ENCODE measurements at places on chromosomes 5 and 9.

DNA sequence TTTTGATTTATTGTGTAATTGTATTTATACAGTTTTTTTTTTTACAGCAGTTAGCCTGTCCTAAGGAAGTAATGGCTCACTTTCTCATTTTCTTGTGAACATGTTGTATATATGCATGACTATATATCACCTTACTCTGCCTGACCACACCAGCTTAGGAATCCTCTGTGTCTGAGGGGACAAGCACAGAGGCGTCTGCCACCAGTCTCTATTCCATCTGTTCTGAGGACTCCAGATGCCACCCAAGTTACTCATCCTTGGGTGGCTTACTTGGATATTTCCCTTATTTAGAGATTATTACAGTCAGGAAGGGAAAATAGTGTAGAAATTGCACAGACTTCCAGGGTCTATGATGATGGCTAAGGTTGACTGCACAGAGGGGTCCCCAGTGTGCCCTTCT, 256.3 kb upstream of the C9orf72 start:
- H3K4me1 ChIP-seq, result no peaks in the 10 kb centered on the region
- no peak overlapping the region for H3K4me3 ChIP-seq
- no peak for DNase-seq

- H3K27me3 ChIP-seq, result peaks cover 7% of the 10 kb centered on the region
- no peak overlapping the region for H3K27ac ChIP-seq
- H3K36me3 ChIP-seq, result no peaks in the 10 kb centered on the region
- H3K4me3 ChIP-seq, result no peak overlapping the region
- DNase-seq, result no peak
- H3K4me1 ChIP-seq, result no peaks in the 10 kb centered on the region
These were observed 182.4 kb downstream of the DIRAS2 start for GRCh38 chr9:90460220-90460619.

DNA sequence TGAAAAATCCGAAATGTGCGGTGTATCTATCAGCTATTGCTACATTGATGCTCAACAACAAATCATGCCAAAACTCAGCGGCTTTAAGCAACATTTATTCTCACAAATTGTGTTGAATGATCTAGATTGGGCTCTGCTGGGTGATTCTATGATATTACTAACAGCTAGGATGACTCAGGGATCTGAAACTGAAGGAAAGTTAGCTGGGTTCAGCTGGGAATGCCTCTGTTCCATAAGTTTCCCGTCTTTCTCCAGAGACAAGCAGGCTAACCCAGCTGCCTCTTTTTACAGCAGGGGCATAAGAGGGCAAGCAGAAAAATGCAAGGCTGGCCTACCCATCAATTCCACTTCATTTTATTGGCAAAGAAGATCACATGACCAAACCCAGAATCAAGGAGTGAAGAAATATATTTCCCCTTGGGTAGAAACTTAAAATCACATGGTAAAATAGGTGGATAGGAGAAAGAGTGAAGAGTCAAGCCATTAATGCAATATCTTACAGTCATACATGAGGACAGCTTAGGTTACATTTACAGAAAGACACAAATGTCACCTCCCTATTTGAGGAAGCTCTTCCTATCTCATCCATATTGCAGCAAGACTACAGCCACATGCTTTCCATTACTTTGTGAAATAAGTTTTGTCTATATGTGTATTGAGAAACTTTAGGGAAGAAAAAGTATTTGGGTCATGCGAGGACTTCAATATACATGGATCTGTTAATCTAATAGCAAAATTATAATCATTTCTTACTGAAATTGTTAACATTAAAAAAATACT, 30.8 kb downstream of the IL7R start:
- H3K4me3 ChIP-seq, result no peak overlapping the region
- DNase-seq, result no peak
- H3K36me3 ChIP-seq, result no peaks in the 10 kb centered on the region
- H3K27me3 ChIP-seq, result peaks cover 5% of the 10 kb centered on the region
- H3K4me1 ChIP-seq, result no peaks in the 10 kb centered on the region

GRCh38 chr9:113620377-113621161, 157.0 kb downstream of the RGS3 start:
- H3K4me1 ChIP-seq, result peaks cover 60% of the 10 kb centered on the region
- peak overlapping the region; percentile 81 for H3K27ac ChIP-seq
- no peak for DNase-seq
- H3K4me3 ChIP-seq, result no peak overlapping the region
- H3K27me3 ChIP-seq, result no peaks in the 10 kb centered on the region

DNA sequence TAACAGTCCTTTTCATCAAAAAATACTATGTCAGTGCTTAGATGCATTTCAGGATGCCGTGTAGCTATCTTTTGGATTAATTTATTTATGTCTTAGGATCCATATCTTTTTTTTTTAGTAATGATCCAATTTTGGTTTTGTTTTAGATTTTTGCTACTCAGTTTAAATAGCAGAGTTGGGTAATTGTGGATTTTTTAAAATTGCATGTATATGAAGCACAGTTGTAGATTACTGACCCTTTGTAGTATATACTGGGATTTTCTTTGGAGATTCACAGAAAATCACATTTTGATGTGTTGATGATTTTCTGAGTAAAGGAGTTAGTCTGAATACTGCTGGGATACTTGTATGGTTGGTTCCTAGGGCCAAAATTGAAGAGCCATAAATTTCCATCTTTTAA, 111.8 kb downstream of the NIPBL start:
- no peaks in the 10 kb centered on the region for H3K4me1 ChIP-seq
- no peak overlapping the region for H3K27ac ChIP-seq
- DNase-seq, result no peak
- H3K27me3 ChIP-seq, result no peaks in the 10 kb centered on the region

DNA sequence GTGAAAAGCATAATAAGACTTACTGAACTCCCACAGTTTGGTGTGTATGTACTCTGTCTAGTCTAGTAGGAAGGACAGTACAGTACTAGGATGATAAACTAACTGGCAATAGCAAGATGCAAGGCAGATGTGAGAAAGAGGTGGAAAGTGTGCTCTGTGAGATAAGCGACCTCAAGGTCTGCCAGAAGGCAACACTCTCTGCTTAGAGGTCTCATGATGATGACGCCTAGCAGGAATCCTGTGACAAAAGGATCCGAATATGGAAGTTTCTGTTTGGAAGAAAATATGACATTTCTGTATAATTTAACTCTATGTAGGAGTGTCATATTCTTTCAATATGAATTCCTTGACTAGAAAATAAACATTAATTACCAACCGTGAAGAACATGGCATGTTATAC, 112.2 kb downstream of the PLPPR1 start:
- no peaks in the 10 kb centered on the region for H3K27me3 ChIP-seq
- H3K4me1 ChIP-seq, result no peaks in the 10 kb centered on the region
- no peak overlapping the region for H3K4me3 ChIP-seq
- H3K36me3 ChIP-seq, result no peaks in the 10 kb centered on the region
- H3K27ac ChIP-seq, result no peak overlapping the region

DNA sequence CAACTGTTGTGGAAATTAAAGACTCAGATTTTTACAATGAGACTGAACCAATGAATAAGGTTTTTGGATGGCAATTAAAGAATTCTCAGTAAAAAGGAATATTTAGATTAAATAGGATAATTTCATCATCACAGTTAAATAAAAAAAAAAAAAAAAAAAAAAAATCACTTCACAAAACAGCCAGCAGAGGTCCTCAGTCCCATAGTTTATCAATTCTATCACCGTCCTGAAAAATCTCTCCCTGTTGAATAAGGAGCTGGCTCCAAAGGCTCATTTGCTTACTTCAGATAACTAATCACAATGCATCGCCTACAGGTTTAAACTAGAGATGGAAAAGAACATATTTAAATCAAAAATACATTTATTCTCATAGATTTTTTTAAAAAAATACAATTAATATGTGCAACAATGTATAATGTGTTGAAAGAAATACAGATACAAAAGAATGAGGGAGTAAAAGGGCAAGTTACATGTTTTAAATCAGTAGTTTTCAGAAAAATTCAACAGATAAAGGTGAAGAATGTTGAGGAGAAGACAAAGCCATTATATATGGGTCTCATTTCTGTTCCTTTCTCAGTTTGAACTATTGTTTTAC, 175.8 kb upstream of the CHD1 start:
- DNase-seq, result no peak
- H3K36me3 ChIP-seq, result no peaks in the 10 kb centered on the region
- no peaks in the 10 kb centered on the region for H3K27me3 ChIP-seq
- no peak overlapping the region for H3K27ac ChIP-seq
- no peak overlapping the region for H3K4me3 ChIP-seq

GRCh38 chr5:171614971-171615653, 170.5 kb upstream of the SMIM23 start:
- H3K4me3 ChIP-seq, result no peak overlapping the region
- no peaks in the 10 kb centered on the region for H3K4me1 ChIP-seq
- no peak overlapping the region for H3K27ac ChIP-seq
- no peaks in the 10 kb centered on the region for H3K36me3 ChIP-seq
- no peak for DNase-seq

DNA sequence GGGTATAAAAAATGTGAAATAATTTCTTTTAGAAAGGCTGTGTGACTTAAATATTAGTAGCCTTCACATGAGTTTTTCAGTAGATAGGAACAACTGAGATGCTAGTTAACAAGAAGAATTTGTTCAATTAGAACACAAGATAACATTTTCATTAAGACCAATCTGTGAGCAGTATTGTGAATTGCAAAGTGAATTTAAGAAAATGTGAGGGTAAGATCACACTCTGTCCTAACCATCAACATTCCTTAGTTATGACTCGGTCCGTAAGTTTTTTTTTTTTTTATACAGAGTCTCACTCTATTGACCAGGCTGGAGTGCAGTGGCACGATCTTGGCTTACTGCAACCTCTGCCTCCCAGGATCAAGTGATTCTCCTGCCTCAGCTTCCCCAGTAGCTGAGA, 180.2 kb upstream of the EGFLAM start:
- H3K27ac ChIP-seq, result no peak overlapping the region
- no peak for DNase-seq
- H3K4me3 ChIP-seq, result no peak overlapping the region
- H3K27me3 ChIP-seq, result no peaks in the 10 kb centered on the region
- H3K4me1 ChIP-seq, result no peaks in the 10 kb centered on the region

GRCh38 chr5:107337281-107337680, 333.5 kb downstream of the EFNA5 start:
- no peak overlapping the region for H3K27ac ChIP-seq
- no peak for DNase-seq
- no peak overlapping the region for H3K4me3 ChIP-seq

DNA sequence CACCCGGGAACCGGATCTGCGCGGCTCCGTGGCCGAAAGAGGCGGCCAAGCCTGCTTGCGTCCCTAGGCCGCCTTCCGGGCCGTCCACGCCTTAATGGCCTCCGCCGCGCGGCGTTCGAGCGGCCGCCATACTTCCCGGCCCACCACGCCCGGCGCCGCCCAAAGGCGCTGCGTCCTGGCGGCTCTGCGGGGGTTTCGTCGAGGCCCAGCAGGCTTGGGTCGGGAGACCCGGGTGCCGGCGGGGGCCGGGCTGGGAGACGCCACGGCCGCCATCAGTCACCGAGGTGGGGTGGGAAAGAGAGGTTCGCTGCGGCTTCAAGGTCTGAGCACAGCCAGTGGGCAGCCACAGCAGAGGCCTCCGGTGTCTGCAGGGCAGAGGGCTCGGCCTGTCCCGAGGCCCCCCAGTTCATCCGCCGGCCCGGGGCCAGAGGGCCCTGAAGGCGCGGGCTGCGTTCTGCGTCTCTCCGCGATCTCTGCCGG, 545.8 kb upstream of the CDH10 start:
- no peaks in the 10 kb centered on the region for H3K27me3 ChIP-seq
- H3K27ac ChIP-seq, result no peak overlapping the region

- H3K27ac ChIP-seq, result peak overlapping the region; percentile 62
- DNase-seq, result no peak
- no peak overlapping the region for H3K4me3 ChIP-seq
- H3K27me3 ChIP-seq, result no peaks in the 10 kb centered on the region
These were observed 13.6 kb upstream of the PHF19 start for GRCh38 chr9:120890320-120891244.

DNA sequence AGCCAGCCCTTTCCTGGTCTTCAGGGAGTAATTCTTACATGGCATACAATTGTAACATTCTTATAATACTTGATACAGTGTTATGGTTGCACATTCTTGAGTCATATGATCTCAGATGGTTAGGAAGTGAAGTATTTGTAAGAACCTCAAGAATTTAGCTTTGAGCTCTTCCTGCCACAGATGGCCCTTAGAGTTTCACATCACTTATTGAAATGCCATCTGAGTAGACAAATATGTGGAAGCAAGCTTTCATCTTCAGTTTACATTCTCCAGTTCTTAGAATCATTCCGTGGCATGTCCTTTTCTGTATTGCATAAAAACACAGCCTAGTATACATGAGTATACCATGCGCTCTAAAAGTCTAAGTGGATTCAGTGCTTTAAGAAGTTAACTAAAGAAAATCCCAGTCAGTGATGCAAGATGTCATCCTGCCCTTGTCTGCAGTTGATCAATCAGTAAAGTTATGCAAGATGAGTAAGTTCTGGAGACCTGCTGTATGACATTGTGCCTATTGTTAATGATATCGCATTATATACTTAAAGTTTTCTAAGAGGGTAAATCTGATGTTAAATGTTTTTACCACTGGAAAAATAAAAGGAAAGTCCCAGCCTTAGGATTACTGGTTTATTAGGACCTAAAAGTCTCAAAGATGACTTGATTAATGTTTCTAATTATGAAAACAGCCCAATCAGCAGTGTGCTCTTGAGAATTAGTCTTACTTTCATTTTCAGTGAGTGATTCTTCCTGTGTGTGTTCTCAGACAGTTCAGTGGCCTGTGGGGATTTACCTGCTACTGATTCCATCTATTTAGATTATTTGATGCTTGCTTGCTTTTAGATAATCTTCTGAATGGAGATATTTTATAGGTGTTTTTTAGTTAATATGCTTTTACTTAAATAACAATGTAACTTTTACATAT, 29.4 kb downstream of the RHOBTB3 start:
- peak overlapping the region; percentile 28 for H3K27ac ChIP-seq
- peak overlapping the region; percentile 5 for H3K4me3 ChIP-seq
- H3K4me1 ChIP-seq, result peaks cover 42% of the 10 kb centered on the region
- H3K27me3 ChIP-seq, result no peaks in the 10 kb centered on the region

DNA sequence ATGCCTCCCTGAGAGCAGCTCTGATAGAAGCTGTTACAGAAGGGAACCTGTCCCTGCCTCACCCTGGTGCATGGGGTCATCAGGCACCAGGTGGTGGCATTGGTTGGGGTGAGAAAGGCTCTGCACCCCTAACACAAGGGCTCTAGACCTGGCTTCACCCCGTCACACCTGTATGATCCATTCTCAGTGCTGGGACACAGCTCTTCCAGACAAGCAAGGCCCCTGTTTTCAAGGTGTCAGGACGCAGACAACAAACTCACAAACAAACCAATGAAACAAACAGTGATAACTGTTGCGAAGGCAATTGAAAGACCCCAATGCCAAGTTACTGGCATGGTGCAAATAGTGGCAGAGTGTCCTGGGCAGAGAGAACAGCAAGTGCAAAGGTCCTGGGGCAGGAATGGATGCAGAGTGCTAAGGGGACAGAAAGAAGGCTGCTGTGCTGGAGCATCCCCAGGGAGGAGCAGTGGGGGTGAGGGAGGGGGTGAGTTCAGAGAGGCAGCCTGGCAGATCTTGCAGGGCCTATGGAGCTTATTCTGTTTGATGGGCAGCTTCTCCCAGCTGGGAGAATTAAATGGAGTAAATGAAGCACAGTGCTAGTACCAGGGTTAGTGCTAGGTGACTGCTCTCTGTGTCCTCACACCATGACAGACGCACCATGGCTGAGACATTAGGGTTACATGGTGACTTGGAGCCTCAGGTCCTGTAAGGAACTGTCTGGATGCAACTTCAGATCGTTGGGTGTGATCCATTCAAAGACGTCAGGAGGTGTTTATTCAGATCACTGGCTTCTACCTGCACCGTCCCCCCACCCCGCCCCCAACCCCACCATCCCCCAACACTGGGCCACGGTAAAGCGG, 67.9 kb upstream of the UNC5A start:
- no peak overlapping the region for H3K27ac ChIP-seq
- peaks cover 10% of the 10 kb centered on the region for H3K4me1 ChIP-seq
- no peak overlapping the region for H3K4me3 ChIP-seq
- peak; percentile 83 for DNase-seq
- no peaks in the 10 kb centered on the region for H3K27me3 ChIP-seq
- no peaks in the 10 kb centered on the region for H3K36me3 ChIP-seq

Measured in esophagus muscularis mucosa (tissue), 4 donors.